ENCODE measurements at places on chromosomes 6 and 20.

DNA sequence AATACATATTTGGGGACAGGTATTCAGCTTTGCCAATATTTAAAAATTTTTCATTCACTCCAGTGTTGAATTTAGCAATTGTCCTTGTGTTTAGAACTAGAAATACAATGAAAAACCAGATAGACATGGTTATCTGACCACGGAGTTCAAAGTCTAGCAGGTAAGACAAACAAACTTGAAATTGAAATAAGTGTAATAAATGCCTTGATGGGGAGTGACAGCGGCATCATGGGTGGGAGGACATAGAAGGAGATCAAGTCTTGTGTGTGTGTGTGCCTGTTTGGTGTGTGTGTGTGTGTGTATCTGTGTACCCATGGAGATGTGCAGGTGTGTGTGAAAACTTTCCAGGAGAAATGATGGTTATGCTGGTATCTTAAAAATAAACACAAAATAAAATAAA, 750.0 kb upstream of the CITED2 start:
- DNase-seq, result no peak

DNA sequence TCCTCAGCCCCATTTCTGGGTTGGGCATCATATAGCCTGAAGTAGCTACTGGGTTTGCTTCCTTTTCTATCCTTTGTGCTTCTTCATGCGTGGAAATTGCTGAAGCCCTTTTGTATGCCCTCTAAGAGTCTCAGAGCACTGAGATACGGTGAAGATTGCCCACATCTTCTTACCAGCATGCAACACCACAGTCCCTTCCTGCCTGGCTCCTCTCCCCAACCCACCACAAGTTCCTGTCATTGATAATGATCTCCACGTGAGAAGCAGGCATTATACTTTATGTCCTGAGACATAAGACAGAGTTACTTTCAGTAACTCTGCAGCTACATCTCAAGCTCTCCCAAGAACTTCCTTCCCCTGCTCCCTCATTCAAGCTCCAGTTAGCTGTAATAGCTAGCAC, 15.8 kb upstream of the PLCB4 start:
- DNase-seq, result no peak

DNA sequence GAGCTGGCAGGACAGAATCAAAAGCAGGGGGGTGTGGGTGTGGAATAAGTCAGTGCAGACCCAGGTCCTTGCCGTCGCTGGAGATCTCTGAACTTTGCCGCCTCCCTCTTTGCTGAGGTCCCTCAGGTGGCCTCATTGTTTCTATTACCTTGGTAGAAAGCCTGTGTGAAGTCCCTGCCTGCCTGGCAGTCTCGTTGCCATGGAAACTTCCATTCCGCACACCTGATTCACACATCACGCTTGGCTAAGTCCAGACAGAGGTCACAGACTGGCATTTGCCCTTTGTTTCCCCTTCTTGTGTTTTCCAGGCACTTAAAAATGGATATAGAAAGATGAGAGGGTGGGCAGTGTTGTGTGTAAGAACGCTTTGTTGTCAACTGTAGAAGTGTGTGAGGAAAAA, 260.6 kb downstream of the PRL start:
- no peak for DNase-seq

- DNase-seq, result peak; percentile 83
Measured at GRCh38 chr6:80523531-80523997, 417.1 kb downstream of the BCKDHB start.

GRCh38 chr20:38842558-38842981, 37.1 kb downstream of the PPP1R16B start:
- no peak for DNase-seq

GRCh38 chr6:36779227-36779626, 60.0 kb downstream of the CPNE5 start:
- no peak for DNase-seq
